Skin of body (tissue), 3 donors: ENCODE measurements at places on chromosomes 7 and 10. TPM values are rescaled to one million over a fixed set of nuclear protein-coding genes. Genes with fewer than 3 reads are reported as not detected.

GRCh38 chr10:118568327-118568848 is 27.1 kb downstream of the PRLHR start:
- DNase-seq = peak; percentile 18

DNA sequence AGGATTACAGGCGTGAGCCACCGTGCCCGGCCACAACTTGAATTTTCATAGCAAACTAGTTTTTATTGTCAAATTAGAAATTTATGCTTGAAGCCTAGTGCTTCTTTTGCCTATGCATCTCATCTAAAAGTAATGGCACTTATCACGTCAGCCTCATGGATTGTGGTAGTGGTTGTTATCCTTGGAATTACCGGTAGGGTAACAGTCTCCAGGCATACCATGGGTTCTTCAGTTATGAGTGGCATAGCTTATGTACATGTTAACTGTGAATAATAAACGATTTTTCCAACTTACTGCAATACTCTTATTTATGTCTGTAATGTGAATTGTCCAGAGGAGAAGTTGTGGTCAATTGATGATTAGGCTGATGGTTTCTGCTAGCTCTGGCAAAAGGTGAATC is 63.1 kb downstream of the BMPR1A start:
- no peak for DNase-seq

TMEM139 gene
- 1.1 TPM for total RNA-seq

- DNase-seq = no peak
These were observed 184.5 kb upstream of the SHH start for GRCh38 chr7:155996718-155997280.

GRCh38 chr10:120270906-120271305 is 186.1 kb upstream of the PLPP4 start:
- DNase-seq = no peak

- DNase-seq = no peak
These were observed 682.8 kb upstream of the NRP1 start for GRCh38 chr10:34017281-34017680.

DNA sequence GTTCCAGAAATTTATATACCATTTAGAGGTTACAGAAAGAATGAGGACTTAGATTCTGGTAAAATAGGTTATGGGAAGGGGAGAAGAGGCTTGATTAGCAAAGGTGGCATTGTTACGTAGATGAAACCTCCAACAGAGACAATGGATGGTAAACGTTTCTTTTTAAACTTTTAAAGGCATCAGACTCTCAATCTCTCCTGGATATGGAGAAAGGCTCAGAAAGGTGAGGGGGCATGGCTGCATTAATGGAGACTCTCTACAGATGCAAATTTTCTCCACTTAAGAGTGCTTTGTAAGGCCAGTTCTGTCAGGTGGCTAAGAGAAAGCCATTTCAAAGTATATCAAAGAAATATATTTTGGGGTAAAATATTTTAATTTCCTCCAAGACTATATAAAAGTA is 240.9 kb upstream of the PTER start:
- no peak for DNase-seq

CCZ1B gene
- 55.1 TPM for total RNA-seq

DNA sequence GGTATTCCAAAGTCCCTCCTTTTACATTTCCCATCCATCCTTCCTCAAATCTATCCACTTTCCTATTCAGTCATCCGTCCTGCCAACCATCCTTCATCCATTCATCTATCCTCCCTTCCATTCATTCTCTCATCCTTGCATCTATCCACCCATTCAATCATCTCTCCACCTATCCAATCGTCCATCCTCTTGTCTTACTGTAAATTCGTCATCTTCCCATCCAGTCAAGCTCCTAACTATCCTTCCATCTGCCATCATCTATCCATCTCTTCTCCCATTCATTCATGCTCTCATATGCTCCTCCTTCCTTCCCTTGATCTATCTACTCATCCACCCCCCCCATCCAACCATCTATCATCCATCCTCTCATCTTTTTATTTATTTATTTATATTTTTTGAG is 5.0 kb downstream of the CALHM3 start:
- DNase-seq = no peak

VTI1A gene
- total RNA-seq = 28.7 TPM

TMEM213 gene
- not detected for total RNA-seq

NAT16 gene
- not detected for total RNA-seq

OLAH gene
- not detected for total RNA-seq

PLAC9 gene
- total RNA-seq = 40.2 TPM

GRCh38 chr10:119341459-119342301 is 134.3 kb downstream of the GRK5 start:
- no peak for DNase-seq

- DNase-seq = no peak
These were observed 218.6 kb upstream of the INHBA start for GRCh38 chr7:41921453-41921981.

HTRA1 gene
- total RNA-seq = 185 TPM

CXCL12 gene
- total RNA-seq = 107 TPM

GRCh38 chr10:12501324-12501723 is 152.0 kb downstream of the CAMK1D start:
- DNase-seq = no peak

IFIT1 gene
- 16.8 TPM for total RNA-seq

DTX2 gene
- total RNA-seq = 10.3 TPM
